ENCODE measurements at places on chromosomes 11 and 22. TPM values are rescaled to one million over a fixed set of nuclear protein-coding genes. Genes with fewer than 3 reads are reported as not detected.

The NAALAD2 gene
- total RNA-seq = 1.8 TPM

The APOL5 gene
- not detected for total RNA-seq

The KRTAP5-1 gene
- not detected for total RNA-seq

The GDPD5 gene
- total RNA-seq = 5.3 TPM

The SLC22A9 gene
- not detected for total RNA-seq

The OR10A2 gene
- total RNA-seq = not detected

The MMP13 gene
- total RNA-seq = not detected

The C11orf86 gene
- total RNA-seq = not detected

The METTL15 gene
- 9.8 TPM for total RNA-seq

The SHANK2 gene
- 0.08 TPM for total RNA-seq

The HBE1 gene
- total RNA-seq = not detected

The APIP gene
- 34.3 TPM for total RNA-seq

The FIBIN gene
- total RNA-seq = 10.9 TPM
